Central memory CD4-positive, alpha-beta T cell (primary cell): ENCODE measurements at places on chromosomes 12 and 14.
A peak's percentile ranks its signal among the peaks of the same experiment; 100 is the strongest.

DNA sequence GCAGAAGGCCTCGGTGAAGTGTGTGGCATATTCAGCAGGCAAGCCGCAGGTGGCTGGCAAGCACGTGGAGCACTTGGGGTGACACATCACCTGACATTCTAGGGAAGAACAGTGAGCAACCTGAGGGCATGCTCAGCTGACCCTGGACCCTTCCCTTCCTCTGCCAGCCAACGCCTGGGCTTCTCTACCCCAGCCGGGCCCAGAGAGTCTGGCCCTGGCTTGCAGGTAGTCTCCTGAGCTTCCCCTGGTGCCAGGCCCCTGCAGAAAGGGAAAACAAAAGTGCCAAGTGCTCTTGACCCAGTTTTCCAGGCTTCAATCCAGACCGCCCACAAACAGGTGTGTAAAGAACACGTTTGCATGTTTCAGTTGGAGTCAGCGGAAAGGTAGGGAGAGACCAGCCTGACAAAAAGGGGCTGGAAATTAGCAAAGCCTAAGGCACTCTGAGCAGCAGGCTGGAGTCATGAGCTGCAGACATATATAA, 45.7 kb downstream of the PRKAB1 start:
- DNase-seq, result no peak

DNA sequence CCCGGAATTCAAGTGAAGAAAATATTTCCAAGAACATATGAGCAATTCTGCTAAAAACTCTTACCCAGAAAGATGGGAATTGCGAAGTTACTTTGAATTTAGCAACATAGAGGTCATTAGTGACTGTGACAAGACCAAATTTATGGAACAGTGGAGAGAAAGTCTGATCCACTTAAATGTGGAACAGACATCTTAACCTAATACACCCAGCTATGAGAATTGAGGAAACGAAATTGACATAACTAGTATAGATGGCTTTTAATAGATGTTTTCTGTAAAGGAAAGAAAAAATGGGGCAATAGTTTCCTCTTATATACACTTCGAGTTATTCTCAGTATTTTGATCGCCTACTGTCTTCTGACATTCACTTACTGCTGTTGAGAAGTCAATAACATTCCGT, 4.6 kb downstream of the OVCH1 start:
- DNase-seq, result no peak

DNA sequence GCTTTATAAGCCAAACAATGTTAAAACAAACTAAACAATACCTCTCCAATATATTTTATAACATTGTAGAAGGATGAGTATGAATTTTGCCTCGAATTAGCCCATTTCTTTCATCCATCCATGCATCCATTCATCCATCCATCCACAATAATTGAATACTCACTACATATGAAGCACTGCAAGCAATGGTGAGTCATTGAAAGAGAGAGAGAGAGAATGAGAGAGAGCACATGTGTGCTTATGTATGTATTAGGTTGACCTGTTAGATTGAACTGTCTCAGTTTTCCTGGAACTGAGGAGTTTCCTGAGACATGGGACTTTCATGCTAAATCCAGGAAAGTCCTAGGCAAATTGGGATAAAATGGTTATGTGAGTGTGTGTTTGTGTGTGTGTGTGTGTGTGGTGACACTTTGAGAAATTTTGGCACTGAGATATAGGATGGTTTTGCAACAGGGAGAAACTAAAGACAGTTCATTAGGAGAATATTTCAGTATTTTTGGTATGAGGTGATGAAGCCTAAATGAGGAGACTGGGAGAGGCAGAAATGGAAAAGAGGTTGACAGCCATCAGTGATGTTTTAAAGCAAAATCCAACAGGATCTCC, 98.4 kb downstream of the C12orf75 start:
- DNase-seq, result no peak

DNA sequence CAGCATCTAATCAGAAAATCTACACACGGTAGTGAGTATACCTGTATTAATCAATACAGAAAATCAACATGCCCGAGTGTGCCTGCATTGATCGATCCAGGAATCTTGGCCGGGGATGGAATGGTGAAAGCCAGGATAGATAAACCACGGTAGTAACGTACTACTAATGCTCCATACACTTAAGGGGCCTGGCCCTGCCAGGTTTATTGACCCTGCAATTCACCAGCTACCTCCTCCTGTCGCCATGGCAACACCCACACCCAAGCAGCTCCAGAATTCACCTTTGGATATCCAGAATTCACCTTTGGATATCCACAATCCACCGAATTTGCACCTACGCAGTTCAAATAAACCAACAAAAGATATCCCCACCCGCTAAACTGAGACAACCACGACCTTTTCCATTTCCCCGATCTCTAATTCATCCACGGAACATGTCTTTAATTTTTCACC, 14.8 kb upstream of the CALM1 start:
- peak; percentile 14 for DNase-seq

DNA sequence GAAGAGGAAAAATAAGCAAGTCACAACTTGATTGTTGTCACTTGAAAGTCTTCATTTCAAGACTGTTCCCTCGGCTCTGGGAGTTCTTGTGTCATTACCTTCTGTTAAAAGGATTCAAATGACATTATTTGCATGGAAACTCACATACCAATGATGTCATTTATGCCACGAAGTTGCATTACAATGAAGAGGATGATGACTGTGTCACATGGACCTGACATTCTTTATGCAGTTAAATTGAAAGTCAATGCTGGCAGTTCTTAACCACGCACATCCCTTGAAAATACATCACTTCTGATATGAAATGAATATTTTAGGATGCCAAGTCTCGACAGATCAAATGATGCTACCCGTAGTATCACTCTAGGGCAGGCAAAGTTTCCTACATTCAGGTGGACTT, 1069.5 kb downstream of the VRK1 start:
- no peak for DNase-seq

- DNase-seq, result no peak
These were observed 217.3 kb downstream of the PPM1H start for GRCh38 chr12:62717643-62718042.

- DNase-seq, result no peak
These were observed 57.4 kb downstream of the SPPL3 start for GRCh38 chr12:120846721-120847120.

DNA sequence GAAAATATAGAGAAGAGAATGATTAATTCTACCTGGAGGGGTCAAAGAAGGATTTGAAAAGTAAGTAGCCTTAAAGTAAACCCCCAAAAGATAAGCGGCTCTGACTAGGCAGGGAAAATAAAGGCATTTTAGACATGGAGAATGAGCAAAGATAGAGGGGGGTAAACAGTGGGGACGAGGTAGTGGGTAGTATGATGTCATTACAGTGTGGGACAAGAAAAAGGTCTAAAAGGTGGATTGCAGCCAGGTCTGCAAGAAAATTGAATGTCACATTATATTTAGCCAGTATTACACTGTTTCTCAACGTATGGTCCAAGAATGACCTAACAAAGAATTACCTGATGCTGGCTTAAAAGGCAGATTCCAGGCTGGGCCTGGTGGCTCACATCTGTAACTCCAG, 55.8 kb upstream of the CIT start:
- DNase-seq, result no peak

- DNase-seq, result no peak
These were observed 16.9 kb downstream of the BRF1 start for GRCh38 chr14:105283899-105284298.

GRCh38 chr12:50394469-50395029, 1.9 kb downstream of the FAM186A start:
- no peak for DNase-seq

DNA sequence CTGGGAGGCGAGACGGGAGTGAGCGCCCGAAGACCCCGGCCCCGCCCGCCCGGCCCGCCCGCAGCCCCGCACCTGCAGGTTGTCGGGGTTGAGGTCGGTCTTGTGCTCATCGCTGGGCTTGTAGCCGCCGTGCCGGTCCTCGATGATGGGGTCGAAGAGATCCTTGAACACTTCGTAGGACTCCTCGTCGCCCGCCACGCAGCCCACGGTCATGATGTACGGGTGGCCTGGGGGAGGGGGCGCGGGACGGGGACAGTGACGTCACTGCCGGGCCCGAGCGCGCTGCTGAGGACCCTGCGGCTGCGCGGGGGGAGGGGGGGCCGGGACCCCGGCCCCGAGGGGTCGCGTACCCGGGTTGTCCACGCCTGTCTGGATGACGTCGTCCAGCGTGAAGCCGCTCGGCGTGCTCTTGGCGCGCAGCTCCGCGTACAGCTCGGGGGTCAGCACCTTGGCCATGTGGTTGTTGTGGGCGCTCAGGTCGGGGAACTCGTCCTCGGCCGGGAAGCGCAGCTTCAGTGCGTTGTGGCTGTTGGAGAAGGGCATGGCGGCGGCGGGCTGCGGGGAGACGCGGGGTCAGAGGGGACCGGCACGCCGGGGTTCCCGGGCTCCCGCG, 573 bp downstream of the CKB start:
- peak; percentile 12 for DNase-seq

DNA sequence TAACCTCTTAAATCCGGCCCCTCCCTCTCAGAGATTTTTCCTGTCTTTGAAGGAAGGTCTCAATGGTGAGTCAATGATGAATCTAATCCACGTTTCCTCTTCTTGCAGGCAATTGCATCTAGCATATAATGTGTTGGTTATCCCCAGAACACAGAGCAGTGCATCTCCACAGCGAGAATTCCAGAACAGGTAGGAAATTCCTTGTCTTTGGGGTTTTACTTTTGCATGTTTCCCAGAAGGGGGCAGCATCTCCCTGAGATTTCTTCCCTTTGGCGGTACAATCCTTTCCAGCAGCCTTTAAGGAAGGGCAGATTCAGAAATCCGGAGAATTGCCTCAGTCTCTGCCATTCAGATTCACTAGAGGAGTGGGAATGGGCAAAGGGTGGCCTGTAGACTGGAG, 128.0 kb downstream of the KCNA5 start:
- no peak for DNase-seq

- DNase-seq, result peak; percentile 24
These were observed 96.7 kb downstream of the RFLNA start for GRCh38 chr12:124391340-124392261.
